BJ (cell line): ENCODE measurements at places on chromosomes 12 and 14.

DNA sequence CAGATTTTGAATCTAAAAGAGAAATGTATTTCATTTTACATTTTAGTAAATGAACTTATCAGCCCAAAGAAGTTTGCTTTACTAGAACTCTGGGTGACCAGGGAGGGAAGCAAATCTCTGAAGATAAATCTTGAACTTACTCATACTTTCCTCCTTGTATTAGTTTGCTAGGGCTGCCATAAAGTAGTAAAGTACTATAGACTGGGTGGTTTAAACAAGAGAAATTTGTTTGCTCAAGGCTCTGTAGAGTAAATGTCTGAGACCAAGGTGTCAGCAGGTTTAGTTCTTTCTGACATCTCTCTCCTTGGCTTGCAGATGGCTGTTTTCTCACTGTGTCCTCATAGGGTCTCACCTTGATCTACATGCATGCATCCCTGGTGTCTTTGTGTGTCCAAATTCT lies 926.0 kb downstream of the DIO2 start:
- no peak for DNase-seq

GRCh38 chr14:20732477-20732876 lies 13.2 kb upstream of the EDDM3A start:
- DNase-seq = no peak

- DNase-seq = no peak
Measured at GRCh38 chr12:112314981-112315380, 67.2 kb downstream of the HECTD4 start.

- no peak for DNase-seq
Measured at GRCh38 chr12:114681116-114681871, 2.7 kb downstream of the TBX3 start.

DNA sequence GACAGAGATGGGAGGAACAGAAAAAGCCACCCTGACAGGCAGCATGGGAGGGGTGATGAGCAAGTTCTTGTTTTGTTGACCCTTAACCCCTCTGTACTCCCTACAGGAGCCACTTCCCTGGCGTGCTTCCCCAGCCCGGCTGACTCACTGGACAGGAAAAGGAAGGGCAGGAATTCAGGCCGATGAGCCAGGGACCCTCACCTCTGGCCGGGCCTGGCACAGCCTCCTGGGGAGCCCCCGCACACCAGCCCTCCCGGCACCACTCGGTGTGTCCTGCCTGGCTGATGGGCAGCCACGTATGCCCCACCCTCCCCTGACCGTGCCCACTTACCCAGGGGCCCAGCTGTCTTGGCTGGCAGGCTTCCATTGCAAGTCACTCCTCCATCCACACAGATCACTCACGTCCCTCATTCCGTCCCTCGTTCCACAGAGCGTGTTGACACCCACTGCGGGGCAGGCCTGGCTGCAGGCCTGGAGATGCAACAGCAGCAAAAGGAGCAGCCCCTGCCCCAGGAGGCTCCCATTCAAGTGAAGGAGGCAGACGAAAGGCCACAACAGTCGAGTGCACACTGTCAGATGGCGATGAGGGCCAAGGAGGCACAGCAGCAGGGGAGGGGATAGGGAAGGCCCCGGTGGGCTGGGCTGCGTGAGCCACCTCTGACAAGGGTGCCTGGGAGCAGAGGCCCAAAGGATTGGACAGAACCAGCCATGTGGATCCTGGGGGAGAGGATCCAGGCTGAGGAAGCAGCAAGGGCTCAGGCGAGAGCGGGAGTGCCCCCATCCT lies 19.7 kb upstream of the CD9 start:
- DNase-seq = no peak

GRCh38 chr12:570921-571794 lies 92.1 kb downstream of the NINJ2 start:
- no peak for DNase-seq

GRCh38 chr12:118645219-118645618 lies 268.9 kb downstream of the SUDS3 start:
- no peak for DNase-seq
